ENCODE measurements at places on chromosomes 4 and X.
A peak's percentile ranks its signal among the peaks of the same experiment; 100 is the strongest.

DNA sequence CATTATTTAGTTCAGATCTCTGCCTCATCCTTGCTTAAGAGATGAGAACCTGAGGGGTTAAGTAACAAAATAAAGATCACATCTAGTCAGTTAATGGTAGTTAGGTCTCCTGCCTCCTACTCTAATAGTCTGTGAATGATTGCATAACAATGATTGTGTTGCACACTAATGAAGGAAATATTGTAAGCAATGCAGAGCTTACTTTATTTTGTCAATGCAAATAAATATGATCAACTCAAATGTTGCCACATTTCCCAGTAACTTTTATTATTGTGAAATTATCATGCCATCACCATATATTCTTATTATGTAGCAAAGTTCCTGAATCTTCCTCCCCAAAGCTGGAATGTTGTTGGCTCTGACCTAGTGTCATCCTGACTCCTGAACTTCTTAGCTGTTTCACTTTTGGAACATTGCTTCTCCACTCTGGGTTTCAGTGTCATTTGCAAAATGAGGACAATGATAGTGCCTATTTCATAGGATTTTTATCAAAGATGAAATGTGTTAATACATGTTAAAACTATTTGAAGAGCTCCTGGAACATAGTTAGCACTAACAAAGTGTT is 17.0 kb upstream of the GABRA4 start:
- no peak for DNase-seq

DNA sequence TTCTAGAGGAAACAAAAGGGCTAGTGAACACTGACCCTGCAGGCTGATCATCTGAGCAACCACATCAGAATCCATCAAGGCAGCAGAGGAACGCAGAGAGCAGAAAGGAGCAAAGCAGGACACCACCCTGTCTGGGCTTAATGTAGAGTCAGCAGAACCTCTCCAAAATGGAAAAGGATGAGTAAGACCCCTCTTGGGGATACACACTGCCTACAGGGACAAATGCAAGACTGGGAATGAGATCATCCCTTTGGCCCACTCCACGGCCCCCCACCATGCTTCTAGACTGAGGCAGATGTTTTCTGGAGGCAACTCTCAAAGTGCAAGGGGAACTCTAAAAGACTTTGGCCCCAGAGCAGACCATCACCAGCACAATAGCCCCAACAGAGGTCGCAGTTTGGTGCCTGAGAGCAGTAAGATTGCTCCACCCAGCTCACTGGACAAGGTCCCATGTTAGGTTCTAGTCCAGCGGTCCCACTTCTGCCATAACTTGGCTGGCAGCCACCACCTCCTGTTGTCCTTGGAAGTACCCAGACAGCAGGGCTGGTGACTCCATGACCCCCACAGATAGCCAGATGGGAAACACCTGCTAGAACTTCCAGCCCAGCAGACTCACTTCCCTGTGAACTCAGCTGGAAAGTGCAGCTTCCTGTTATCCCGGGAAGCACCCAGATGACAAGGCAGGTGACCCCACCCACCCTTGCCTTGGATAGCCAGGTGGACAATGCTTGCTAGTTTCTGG is 372.7 kb downstream of the INPP4B start:
- no peak for DNase-seq

DNA sequence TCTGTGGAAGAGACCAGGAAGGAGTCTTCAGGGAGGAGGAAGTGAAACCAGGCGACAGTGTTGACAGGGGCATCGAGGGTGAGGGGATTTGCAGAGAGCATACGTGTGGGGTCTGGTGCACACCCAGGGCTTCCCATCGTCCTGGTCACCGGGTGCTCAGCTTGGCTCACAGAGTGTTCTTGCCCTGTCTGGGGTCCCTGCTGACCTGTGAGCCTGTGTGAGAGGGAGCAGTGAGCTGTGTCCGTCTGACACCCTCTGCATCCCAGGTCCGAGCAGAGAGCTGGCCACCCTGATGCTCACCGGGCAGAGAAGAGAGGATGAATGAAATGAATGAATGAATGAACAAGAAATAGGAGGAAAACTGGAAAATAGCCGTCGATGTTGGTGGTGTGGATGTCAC is 46.5 kb downstream of the CPZ start:
- no peak for DNase-seq

DNA sequence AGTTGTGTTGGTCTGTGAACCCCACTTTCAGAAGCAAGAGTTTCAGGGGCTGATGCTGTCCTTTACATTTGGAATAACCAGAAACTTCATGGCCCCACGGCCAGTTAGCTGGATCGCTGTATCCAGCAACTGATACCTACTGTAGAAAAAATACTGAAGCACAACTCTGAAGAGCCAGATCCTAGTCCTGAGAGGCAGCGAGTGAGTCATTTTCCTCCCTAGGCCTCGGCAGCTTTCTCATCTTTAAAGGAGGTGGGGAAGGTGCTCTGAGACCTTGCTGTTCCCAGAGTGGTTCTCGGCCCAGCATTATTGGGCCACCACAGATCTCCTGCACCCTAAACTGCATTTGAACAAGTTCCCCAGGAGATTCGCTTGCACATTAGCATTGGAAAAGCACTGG is 63.2 kb downstream of the NHS start:
- DNase-seq, result no peak

GRCh38 chr4:120683897-120684540 is 238.5 kb downstream of the PRDM5 start:
- DNase-seq, result no peak

DNA sequence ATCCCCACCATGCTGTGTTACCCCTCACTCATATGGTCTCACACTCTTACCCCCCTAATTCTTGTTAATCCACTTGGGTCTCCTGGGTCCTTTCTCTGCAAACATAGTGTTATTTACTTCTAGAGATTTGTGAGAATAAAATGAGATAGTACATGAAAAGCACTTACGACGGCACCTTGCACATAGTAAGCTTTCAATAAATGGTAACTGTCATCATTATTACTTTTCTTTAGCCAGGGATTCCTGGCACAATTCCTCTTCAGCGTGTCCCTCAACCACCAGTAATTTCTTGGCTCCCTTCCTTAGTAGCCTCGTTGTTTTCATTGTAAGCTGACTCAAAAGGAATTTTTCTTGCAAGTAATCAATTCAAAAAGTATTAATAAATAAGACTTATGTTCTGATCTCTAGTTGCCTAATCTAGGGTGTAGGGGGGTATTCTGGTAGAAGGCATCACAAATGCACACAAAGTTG is 30.1 kb upstream of the RBMX start:
- DNase-seq, result no peak

- no peak for DNase-seq
Observed at GRCh38 chr4:153616006-153616555, 68.0 kb upstream of the TLR2 start.

- DNase-seq, result peak; percentile 50
Observed at GRCh38 chrX:18377796-18378195, 23.3 kb upstream of the SCML2 start.

- DNase-seq, result no peak
Observed at GRCh38 chrX:17922303-17922702, 61.2 kb upstream of the RAI2 start.

- DNase-seq, result no peak
Observed at GRCh38 chr4:140298001-140298400, 75.4 kb upstream of the SCOC start.

DNA sequence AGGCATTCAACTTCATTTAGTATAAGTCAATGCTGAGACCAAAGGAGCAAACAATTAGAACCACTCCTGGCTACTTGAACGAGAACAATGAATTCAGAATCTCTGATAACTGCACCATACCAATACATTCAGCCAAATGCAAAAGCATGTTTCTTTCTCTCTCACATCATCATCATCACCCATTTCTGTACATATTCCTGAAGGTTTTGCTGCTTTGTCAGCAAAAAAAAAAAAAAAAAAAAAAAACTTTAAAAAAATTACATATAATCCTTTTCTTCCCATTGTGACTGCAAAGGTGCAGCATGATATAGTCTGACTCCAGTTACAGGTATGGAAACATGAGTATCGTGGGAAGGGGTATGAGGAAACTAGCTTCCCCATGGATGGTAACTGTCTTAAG is 35.6 kb downstream of the FBXW7 start:
- DNase-seq, result no peak
